Breast epithelium (tissue), 4 donors: ENCODE measurements at places on chromosomes 16 and 17. TPM values are rescaled to one million over a fixed set of nuclear protein-coding genes. Genes with fewer than 3 reads are reported as not detected.
A peak's percentile ranks its signal among the peaks of the same experiment; 100 is the strongest.

- no peaks in the 10 kb centered on the region for H3K4me1 ChIP-seq
- H3K27ac ChIP-seq = no peak overlapping the region
- no peaks in the 10 kb centered on the region for H3K27me3 ChIP-seq
- no peak overlapping the region for H3K4me3 ChIP-seq
Observed at GRCh38 chr17:9356488-9356911, 219.1 kb downstream of the STX8 start.

GRCh38 chr17:61411261-61412142 lies 11.9 kb downstream of the TBX2 start:
- H3K4me1 ChIP-seq = peaks cover 3% of the 10 kb centered on the region
- peak overlapping the region; percentile 82 for H3K27ac ChIP-seq
- DNase-seq = peak; percentile 62

GRCh38 chr16:31113121-31114120 lies 4.0 kb upstream of the KAT8 start:
- no peak overlapping the region for H3K4me3 ChIP-seq
- DNase-seq = no peak
- peak overlapping the region; percentile 72 for H3K27ac ChIP-seq
- H3K4me1 ChIP-seq = no peaks in the 10 kb centered on the region

DNA sequence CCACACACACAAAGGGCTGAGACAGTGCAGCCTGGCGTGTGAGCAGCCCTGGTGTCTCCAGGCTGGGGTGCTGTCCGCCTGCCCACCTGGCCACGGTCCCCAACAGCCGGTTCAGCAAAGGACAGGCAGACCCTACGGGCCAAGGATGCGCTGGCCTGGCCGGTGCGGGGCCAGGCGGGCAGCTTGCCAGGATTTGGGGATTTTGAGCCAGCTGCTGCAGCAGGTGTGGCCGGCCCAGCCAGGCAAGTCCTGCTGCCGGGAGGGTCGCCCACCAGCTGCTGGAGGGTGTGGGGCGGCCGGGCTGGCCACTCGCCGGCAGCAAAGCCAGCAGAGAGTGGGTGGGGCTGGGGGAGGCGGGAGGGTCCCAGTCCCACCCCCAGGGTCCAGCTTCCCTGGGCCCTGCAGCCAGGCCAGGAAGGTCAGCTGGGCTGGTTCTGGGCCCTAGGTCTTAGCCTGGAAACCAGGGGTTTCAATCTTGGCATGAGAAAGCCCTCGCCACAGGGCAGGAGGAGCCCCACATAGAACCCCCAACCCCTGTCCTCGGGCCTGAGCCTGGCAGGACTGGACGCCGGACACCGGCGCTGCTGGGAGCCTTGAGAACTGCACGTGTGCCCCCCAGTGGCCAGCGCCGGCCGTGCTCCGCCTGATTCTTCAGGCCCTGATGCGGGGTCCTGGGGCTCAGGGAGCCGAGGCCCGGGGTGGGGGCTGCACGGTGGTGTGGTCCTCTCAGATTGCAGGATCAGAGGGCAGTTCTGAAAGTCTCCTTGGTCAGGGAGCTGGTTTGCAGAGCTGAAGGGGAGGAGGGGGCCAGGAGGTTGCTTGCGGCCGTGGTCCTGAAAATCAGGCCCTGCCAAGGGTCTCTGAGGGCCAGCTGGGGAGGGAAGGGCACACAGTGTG lies 17.6 kb upstream of the SSTR5 start:
- H3K27ac ChIP-seq = no peak overlapping the region
- no peak overlapping the region for H3K4me3 ChIP-seq
- DNase-seq = no peak
- H3K27me3 ChIP-seq = peaks cover 52% of the 10 kb centered on the region
- H3K36me3 ChIP-seq = no peaks in the 10 kb centered on the region

GRCh38 chr17:81713004-81713555 lies 996 bp downstream of the SLC25A10 start:
- no peak for DNase-seq
- no peaks in the 10 kb centered on the region for H3K36me3 ChIP-seq
- no peaks in the 10 kb centered on the region for H3K27me3 ChIP-seq
- peaks cover 19% of the 10 kb centered on the region for H3K4me1 ChIP-seq
- peak overlapping the region; percentile 94 for H3K4me3 ChIP-seq
- peak overlapping the region; percentile 71 for H3K27ac ChIP-seq

DNA sequence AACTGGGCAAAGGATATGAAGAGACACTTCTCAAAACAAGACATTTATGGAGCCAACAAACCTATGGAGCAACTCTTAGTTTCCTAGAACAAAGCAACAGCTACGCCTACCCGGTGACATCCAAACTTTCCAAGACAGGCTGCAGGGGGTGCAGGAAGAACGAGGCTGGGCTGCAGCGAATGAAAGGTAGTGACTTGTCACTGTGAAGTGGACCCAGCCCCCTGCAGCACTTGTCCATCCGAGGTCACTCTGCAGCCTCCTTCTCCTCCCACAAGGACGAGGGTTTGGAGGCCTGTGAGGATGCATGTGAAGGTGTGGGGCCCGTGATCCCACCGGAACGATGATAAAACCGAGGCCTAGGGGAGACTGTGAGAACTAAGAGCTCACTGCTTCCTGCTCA lies 192.6 kb upstream of the RPL38 start:
- no peak overlapping the region for H3K27ac ChIP-seq
- DNase-seq = no peak
- H3K4me3 ChIP-seq = no peak overlapping the region
- H3K4me1 ChIP-seq = no peaks in the 10 kb centered on the region

DNA sequence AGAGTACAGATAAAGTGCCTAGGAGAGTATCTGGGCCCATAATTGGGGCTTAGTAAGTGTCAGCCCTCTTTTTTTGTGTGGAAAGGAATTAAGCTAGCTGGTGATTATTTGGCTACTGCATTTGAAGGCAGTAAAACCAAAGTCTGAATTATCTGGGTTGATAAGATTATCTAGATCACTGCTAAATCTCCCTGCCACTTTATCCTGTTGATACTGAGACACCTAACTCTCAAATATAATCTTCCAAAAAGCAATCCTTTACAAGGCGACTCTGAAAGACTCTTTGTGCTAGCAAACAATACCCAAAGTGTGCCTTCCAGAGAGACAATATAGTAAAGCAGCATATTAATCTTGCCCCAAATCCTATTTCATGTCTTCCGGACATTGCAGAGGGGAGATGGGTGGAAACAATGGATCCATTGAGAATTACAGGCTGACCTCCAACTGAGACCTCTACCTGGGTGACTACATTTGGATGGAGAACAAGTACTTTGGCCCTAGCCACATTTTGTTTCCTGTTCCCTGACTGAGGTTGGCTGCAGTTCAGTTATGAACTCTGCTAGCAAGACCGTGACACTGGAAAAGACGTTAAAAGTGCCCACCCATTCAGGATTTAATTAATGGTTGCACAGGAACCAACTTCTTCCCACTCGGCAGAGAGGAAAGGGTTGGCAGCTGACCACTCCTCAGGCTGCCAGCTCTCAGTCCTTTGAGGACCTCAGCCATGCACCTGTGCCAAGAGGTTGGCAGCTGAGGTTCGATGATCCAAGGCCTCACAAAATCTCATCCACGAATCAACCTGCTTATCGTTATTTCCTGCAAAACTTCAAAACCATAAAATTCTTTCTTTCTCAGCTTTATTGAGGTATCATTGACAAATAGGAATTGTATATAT lies 72.6 kb downstream of the SYCE1L start:
- no peaks in the 10 kb centered on the region for H3K27me3 ChIP-seq
- H3K4me1 ChIP-seq = no peaks in the 10 kb centered on the region
- H3K4me3 ChIP-seq = no peak overlapping the region
- peak overlapping the region; percentile 4 for H3K27ac ChIP-seq
- no peaks in the 10 kb centered on the region for H3K36me3 ChIP-seq

DNA sequence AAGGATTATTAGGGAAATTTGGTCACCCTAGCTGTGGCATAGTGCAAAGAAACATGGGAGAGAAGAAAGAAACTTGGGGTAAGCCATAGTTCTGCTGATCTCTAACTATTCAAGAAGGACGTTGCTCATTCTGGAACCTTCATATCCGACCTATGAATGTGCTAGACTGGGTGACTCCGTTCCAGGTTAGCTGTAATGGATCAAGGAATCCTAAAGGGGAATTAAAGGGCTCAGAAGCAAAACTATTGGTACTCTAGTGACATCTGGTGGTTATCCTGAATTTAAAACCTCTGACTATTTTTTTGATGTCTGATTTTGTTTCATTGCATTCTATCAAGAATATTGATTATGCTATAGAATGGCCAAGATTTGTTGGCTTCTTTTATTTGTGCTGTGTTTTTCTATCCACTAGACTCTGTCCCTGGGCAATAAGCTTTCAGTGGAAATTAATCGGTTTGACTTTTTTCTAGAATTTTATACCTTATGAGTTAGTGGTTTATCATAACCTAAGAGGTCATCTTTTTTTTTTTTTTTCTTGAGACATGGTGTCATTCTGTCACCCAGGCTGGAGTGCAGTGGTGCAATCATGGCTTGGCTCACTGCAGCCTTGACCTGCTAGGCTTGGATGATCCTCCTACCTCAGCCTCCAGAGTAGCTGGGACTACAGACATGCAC lies 19.5 kb downstream of the PCTP start:
- H3K4me3 ChIP-seq = no peak overlapping the region
- no peak for DNase-seq
- no peak overlapping the region for H3K27ac ChIP-seq
- peaks cover 3% of the 10 kb centered on the region for H3K4me1 ChIP-seq

DNA sequence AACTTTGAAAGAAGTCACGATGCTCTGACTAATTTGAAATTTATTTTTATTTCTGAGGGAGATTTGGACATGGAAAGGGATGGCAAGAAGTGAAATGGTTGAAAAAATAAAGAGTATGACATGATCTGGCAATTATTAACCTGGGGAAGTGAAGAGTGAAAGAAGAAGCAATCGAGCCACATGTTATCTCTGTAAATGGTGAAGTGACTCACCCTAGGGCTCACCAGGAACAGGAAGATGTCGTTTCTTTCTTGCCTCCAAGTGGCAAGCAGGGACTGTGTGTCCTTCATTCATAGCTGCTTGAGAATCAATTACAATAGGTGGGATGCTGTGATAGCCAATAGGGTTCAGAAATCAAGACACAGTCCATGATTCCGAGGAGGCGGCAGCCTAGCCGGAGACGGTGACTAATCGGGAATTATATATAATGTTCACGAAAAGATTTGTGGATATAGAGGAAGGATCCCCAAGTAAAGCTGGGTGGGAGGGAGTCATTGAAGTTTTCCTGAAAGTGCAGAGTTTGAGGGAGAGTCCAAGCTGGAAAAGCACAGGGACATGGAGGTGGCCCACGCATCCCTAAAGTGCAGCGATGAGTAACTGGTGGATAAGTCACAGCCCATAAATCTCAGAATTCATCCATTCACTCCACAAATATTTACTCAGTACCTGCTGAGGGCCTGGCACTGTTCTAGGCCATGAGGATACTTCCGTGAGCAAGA lies 18.2 kb upstream of the KRT20 start:
- peak overlapping the region; percentile 70 for H3K27ac ChIP-seq
- H3K4me1 ChIP-seq = no peaks in the 10 kb centered on the region
- no peak overlapping the region for H3K4me3 ChIP-seq
- no peaks in the 10 kb centered on the region for H3K36me3 ChIP-seq

GRCh38 chr17:69749911-69750310 lies 325.1 kb upstream of the KCNJ16 start:
- H3K36me3 ChIP-seq = no peaks in the 10 kb centered on the region
- H3K27me3 ChIP-seq = no peaks in the 10 kb centered on the region
- no peaks in the 10 kb centered on the region for H3K4me1 ChIP-seq
- H3K27ac ChIP-seq = no peak overlapping the region

Gene PTGES3L
- 0.44 TPM for total RNA-seq

Gene FKBP10
- total RNA-seq = 39.4 TPM
